Smooth muscle cell of the umbilical artery (primary cell): ENCODE measurements at places on chromosomes 5 and 9. TPM values are rescaled to one million over a fixed set of nuclear protein-coding genes. Genes with fewer than 3 reads are reported as not detected.

PDCD1LG2 gene
- total RNA-seq = 8.3 and 40.0 TPM in 2 replicates

ADRB2 gene
- 0.18 and 0.30 TPM in 2 replicates for total RNA-seq

PSD2 gene
- under 0.01 and 0.05 TPM in 2 replicates for total RNA-seq

FOXI1 gene
- total RNA-seq = not detected in 2 replicates

SRD5A1 gene
- total RNA-seq = 9.5 and 30.7 TPM in 2 replicates

SV2C gene
- not detected in 2 replicates for total RNA-seq

KIAA0825 gene
- 3.1 and 5.0 TPM in 2 replicates for total RNA-seq

SLC6A18 gene
- total RNA-seq = not detected in 2 replicates

GRM6 gene
- not detected in 2 replicates for total RNA-seq

RRAGA gene
- total RNA-seq = 46.3 and 51.2 TPM in 2 replicates

SARDH gene
- total RNA-seq = 18.4 and 23.9 TPM in 2 replicates

DRD1 gene
- under 0.01 TPM in 1 of 2 replicates, not detected in the other for total RNA-seq

NXNL2 gene
- 0.89 and 0.97 TPM in 2 replicates for total RNA-seq

GABRG2 gene
- total RNA-seq = not detected in 2 replicates

ANAPC2 gene
- 25.5 and 28.8 TPM in 2 replicates for total RNA-seq

LCN12 gene
- total RNA-seq = 0.30 and 0.51 TPM in 2 replicates

MSX2 gene
- 0.28 and 1.5 TPM in 2 replicates for total RNA-seq

PLPP7 gene
- 5.3 and 6.1 TPM in 2 replicates for total RNA-seq

FGF18 gene
- 0.05 TPM in 1 of 2 replicates, not detected in the other for total RNA-seq

PCDHGB3 gene
- 6.5 and 6.8 TPM in 2 replicates for total RNA-seq

SLC36A3 gene
- total RNA-seq = not detected in 2 replicates

LAMC3 gene
- under 0.01 and 0.05 TPM in 2 replicates for total RNA-seq

N4BP3 gene
- under 0.01 and 0.46 TPM in 2 replicates for total RNA-seq

LHX3 gene
- total RNA-seq = not detected in 2 replicates

FAM169A gene
- under 0.01 and 0.74 TPM in 2 replicates for total RNA-seq

NNT gene
- 101 and 103 TPM in 2 replicates for total RNA-seq
